ENCODE measurements at places on chromosomes 5 and 9.

DNA sequence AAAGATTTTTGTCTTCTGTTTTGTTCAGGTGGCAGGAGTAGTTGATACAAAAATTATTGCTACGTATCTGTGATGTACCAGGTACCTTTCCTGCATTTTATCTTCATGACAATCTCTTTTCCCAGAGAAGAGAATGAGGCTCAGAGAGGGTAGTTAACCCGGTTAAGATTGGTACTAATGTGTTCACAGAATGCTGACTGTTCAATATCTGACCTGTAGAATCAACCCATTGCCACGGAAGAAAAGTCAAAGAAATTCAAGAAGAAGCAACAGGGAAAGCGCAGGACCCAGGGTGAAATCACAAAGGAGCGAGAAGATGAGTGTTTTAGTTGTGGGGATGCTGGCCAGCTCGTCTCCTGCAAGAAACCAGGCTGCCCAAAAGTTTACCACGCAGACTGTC, 11.8 kb downstream of the RAB24 start:
- no peak for DNase-seq

DNA sequence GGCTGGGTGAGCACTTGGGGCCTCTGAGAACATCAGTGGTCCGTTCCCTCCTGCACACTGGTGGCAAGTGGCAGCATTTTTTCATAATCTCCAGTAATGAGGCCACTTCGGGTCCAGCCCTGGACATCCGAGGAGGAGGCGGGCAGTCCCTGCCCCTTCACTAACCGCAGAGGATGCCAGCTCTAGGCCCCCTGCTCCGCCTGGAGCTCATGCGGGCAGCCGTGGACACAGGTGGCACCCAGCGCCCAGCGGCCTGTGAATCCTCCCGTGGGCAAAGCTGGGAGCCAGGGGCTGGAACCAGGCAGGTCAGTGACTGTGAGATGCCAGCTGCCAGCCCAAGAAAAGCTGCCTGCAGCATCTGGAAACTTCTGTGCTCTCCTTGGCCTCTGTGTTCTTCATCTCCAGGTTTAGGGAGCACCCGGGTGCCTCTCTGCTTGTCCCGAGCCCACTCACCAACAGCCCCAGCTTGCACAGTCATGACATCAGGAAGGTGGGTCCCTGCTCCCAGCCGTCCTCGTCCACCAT, 92.4 kb downstream of the KCNT1 start:
- no peak for DNase-seq

DNA sequence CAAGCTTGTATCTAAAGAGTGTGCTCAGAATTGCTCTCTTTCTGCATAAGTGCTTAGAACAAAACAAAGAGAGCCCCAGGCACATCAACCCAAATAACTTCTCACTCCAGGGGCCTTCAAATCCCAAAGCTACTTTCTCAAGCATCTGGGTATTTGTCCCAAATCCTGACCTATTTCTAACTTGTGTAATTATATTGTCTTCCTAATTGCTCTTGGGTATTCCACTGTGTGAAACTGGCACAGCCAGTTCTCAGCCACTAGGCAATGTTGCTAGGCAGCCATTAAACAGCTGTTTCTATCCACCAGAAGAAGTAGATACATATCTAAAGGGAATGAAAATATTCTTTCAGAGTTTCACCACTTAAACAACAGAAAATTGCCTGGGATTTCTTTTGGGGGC, 198.8 kb downstream of the PRELID2 start:
- no peak for DNase-seq

- no peak for DNase-seq
These were observed 29.8 kb upstream of the MSX2 start for GRCh38 chr5:174694611-174695010.

DNA sequence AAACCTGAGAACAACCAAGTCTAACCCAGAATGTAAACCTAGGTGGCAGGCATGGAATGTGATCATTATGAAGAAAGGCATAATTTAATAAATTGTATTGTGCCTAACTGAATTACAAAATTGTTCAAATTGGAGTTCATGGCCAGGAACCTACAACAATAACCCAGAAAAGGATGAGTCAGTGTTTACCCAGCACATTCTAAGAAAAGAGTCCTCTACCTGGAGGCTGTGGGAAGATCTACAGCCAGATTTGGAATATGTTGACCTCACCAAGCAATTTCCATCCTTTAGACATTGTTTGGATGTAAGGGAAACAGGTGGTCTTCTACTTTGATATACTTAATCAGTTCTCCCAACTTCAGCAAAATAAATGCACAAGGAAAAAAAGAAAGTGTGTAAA, 152.2 kb downstream of the TMEM161B start:
- DNase-seq: no peak

DNA sequence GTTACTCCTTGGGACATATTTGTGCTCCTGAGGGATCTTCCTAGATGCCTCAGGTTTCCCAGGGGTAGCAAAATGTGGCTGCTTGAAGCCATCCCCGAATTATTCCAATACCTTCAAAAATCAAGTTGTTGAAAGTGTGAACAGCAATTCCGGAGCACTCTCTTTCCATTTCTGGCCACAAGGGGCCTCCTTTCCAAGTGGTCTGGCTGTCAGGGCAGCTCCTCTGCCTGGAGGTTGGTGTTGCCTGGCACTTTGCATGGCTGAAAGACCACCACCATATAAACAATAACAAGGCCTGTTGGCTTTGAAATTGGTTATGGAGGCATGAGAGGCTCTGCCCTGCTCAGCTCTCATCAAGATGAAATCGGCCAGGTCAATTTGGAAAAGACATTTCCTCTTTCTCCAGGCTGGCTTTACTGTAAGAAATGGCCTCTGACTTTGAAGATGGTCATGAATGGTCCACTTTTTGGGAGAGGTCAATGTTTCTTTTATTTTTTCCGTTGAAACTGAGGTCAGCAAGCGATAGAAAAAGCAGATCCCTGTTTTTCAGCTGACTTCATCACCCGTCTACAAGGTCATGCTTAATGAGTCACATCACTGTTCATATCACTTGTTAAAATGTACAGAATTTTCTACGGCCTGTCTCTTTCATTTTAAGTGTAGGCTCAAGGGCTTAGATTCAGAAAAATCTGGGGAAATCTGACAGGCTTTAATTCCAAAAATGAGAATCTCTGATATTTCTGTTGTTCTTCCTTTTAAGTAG, 481.1 kb upstream of the ZNF608 start:
- peak; percentile 49 for DNase-seq

GRCh38 chr5:89755024-89755423, 654.5 kb downstream of the CETN3 start:
- no peak for DNase-seq

DNA sequence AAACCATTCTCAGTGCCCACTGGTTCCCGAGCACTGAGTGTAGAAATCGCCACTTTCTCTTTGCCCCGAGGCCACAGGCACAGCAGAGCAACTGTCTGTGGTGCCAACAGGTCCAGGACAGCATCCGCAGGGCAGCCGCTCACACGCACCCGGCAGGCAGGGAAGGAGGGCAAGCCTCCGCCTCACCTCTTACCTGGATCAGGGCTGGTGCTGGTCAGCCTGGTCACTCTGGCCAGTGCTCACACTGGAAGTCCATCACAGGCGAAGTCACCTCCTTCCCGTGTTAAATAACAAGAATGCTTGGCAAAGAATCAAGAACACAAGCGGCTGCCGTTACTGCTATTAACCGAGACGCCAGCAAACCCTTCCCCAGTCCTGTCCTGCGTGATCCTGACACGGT, 13.7 kb downstream of the DIPK1B start:
- DNase-seq: no peak
